ENCODE measurements at places on chromosomes 7 and 10. TPM values are rescaled to one million over a fixed set of nuclear protein-coding genes. Genes with fewer than 3 reads are reported as not detected.

CYP3A7 gene
- total RNA-seq = not detected

TMEM106B gene
- 60.3 TPM for total RNA-seq

GIMAP7 gene
- 16.8 TPM for total RNA-seq

FAM25G gene
- total RNA-seq = not detected

ST8SIA6 gene
- 10.1 TPM for total RNA-seq

GPR158 gene
- total RNA-seq = not detected

AVL9 gene
- 11.8 TPM for total RNA-seq

KCP gene
- total RNA-seq = 0.19 TPM

GPR146 gene
- total RNA-seq = 29.8 TPM

ZNF22 gene
- total RNA-seq = 14.2 TPM

DNA sequence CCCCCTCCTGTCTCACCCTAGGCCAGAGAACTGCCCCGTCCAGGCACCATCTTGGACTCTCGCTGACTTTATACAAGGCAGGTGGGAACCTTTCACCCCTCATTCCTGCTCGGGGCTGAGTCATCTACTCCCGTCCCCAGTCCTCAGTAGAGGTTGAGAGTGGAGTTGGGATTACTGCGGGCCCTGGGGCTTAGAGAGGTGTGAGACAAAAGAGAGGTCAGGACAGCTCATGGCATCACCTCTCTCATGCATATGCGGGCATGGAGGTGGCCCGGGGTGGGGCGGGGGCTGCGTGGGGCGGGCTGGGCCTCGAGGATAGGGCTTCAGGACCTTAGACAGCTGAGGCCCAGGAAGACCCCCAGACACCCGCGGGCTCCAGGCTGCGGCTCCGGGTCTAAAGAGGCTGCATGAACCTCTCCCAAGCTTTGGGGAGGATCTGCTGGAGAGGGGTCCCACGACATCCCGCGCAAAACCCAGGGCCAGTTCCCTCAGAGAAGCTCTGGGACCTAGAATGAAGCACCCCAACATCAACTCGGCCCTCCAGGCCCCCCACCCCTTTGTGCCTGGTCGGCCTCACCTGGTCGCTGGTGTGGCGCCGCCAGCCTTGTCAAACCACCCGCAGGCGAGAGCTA, 317 bp downstream of the PDZD7 start:
- peaks cover 3% of the 10 kb centered on the region for H3K27me3 ChIP-seq
- DNase-seq = no peak
- H3K4me1 ChIP-seq = peaks cover 40% of the 10 kb centered on the region
- peak overlapping the region; percentile 94 for H3K4me3 ChIP-seq
- H3K36me3 ChIP-seq = peaks cover 12% of the 10 kb centered on the region

GRCh38 chr7:149831741-149832219, 6.4 kb upstream of the ZNF862 start:
- DNase-seq = no peak
- no peaks in the 10 kb centered on the region for H3K36me3 ChIP-seq
- peaks cover 25% of the 10 kb centered on the region for H3K27me3 ChIP-seq
- H3K27ac ChIP-seq = no peak overlapping the region
- no peak overlapping the region for H3K4me3 ChIP-seq
- no peaks in the 10 kb centered on the region for H3K4me1 ChIP-seq

DNA sequence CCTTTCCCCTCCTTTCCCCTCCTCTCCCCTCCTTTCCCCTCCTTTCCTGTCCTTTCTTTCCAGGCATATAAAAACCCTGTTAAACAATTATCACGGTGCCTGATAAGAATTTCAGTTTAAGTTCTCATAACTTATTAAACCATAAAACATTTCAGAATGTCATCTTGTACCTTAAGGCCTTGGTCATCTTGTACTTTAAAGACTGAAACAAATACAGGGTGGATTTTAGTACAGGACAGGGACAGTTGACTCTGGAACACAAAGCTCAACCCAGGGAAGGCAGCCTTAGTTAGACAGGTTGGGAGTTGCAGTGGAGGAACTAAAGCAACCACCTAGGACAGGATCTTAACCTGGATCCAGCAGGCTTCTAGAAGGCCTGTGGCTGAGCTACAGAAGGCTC, 1.2 kb downstream of the AGR3 start:
- no peaks in the 10 kb centered on the region for H3K4me1 ChIP-seq
- H3K36me3 ChIP-seq = no peaks in the 10 kb centered on the region

- DNase-seq = no peak
- H3K27ac ChIP-seq = no peak overlapping the region
- H3K36me3 ChIP-seq = peaks cover 16% of the 10 kb centered on the region
- H3K4me1 ChIP-seq = peaks cover 17% of the 10 kb centered on the region
- H3K27me3 ChIP-seq = no peaks in the 10 kb centered on the region
Observed at GRCh38 chr7:133349101-133349500, 96.2 kb downstream of the EXOC4 start.

GRCh38 chr10:8163824-8164223, 109.3 kb downstream of the GATA3 start:
- H3K4me1 ChIP-seq = no peaks in the 10 kb centered on the region
- no peak overlapping the region for H3K27ac ChIP-seq
- H3K4me3 ChIP-seq = no peak overlapping the region
- DNase-seq = no peak
- H3K36me3 ChIP-seq = no peaks in the 10 kb centered on the region

DNA sequence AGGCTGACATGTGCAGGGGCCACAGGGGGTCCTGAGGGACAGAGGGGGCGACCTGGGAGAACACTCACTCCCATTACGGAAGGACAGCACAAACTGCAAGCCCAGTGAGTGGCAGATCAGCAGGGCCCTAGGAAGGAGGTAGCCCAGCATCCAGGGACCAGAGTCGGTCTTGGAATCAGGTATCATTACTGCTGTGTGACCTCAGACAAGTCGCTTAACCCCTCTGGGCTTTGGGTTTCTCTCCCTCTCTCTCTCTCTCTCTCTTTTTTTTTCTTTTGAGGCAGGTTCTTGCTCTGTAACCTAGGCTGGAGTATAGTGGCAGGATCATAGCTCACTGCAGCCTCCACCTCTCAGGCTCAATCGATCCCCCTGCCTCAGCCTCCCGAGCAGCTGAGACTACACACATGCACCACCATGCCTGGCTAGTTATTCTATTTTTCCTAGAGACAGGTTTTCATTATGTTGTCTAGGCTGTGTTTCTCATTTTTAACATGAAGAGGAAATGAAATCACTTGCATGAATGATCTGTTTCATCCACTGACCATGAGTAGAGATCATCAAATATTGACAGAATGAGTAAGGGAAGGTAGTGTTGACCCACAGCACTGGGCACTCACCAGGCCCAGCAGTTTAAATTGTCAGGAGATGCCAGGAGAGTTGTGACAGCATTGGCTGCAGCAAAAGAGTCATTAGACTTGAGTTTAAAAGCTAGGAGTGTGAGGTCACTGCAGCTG, 49.4 kb downstream of the BUB3 start:
- no peak for DNase-seq
- no peaks in the 10 kb centered on the region for H3K27me3 ChIP-seq
- H3K27ac ChIP-seq = no peak overlapping the region

DNA sequence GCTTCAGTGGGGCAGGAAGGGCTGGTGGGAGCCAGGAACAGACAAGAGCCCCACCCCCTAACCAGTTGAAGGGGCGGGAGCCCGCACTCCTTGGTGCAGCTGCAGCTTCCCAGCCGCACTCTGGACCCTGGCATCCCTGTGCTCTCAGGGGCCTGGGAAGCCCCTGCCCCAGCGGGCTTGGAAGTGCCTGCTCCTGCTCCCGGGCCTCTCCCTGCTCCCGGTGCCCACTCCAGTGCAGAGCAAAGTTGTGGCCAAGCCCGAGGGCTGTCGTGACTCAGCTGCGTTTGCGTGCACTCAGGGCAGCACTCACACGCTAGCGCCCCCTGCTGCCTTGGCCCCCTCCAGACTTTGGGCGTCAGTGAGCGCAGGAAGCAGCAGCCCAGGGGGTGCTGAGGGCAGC, 883.8 kb downstream of the LRMDA start:
- no peak overlapping the region for H3K4me3 ChIP-seq
- no peak overlapping the region for H3K27ac ChIP-seq
- H3K27me3 ChIP-seq = no peaks in the 10 kb centered on the region
- H3K36me3 ChIP-seq = no peaks in the 10 kb centered on the region

- H3K4me1 ChIP-seq = no peaks in the 10 kb centered on the region
- no peak for DNase-seq
- H3K27me3 ChIP-seq = no peaks in the 10 kb centered on the region
- no peaks in the 10 kb centered on the region for H3K36me3 ChIP-seq
Observed at GRCh38 chr7:28243861-28244260, 63.3 kb upstream of the JAZF1 start.

- H3K4me1 ChIP-seq = peaks cover 2% of the 10 kb centered on the region
- H3K4me3 ChIP-seq = no peak overlapping the region
- H3K36me3 ChIP-seq = no peaks in the 10 kb centered on the region
- H3K27me3 ChIP-seq = no peaks in the 10 kb centered on the region
- DNase-seq = no peak
Observed at GRCh38 chr7:80128918-80129317, 5.7 kb upstream of the GNAI1 start.

DNA sequence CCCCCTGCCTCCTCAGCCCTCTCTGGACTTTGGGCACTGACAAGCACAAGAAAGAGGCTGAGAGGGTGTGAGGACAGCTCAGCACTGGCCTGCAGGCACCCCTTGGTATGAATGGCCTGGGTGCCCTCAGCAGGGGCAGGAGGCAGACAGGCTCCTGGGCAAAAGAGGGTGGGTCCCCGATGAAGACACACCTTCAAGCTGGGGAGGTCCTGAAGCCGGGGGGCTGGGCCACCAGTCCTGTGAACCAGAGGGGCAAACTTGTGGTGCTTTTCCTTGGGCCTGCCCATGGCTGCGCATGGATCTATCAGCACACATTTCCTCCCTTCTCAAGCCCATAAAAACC, 22.8 kb downstream of the FAM241B start:
- no peak for DNase-seq
- peaks cover 60% of the 10 kb centered on the region for H3K27me3 ChIP-seq

DNA sequence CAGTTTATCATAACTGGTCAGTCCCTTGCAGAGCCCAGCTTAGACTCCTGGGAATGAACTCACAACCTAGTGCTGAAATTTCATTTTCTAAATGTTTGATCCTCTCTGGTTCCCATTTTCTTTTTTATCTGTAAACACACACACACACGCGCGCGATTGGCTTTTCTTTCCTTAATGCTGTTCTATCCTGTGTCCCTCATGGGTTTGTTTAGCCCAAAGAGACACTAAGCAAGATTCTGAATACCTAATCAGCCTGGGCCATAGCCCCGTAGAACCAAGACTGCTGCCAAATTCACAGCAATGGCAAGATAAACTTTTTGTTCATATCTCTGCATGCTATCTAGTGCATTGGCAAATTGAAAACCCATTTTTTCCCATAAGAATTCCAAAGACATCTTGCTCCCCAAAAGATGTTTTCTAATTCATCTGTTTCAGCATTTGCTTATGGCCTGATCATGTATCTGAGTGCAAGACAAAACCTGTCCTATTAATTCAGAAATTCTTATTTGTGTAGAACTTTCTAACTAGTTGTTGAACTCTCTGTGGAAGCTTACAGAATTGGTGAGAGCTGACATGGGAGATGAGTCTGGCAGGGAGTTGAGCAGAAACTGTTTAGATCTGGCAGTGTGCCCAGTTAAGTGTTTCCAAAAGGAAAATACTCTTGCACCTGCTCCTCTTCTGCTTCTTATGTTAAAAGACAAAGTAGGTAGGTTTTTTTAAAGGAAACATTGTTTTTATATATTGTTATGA, 1.8 kb upstream of the IFIT1 start:
- no peaks in the 10 kb centered on the region for H3K27me3 ChIP-seq
- no peak for DNase-seq
- H3K4me1 ChIP-seq = peaks cover 52% of the 10 kb centered on the region
- peak overlapping the region; percentile 88 for H3K27ac ChIP-seq

- DNase-seq = no peak
- H3K27me3 ChIP-seq = no peaks in the 10 kb centered on the region
- no peaks in the 10 kb centered on the region for H3K36me3 ChIP-seq
- no peak overlapping the region for H3K4me3 ChIP-seq
- no peak overlapping the region for H3K27ac ChIP-seq
Observed at GRCh38 chr10:44042075-44042770, 342.7 kb downstream of the CXCL12 start.

DNA sequence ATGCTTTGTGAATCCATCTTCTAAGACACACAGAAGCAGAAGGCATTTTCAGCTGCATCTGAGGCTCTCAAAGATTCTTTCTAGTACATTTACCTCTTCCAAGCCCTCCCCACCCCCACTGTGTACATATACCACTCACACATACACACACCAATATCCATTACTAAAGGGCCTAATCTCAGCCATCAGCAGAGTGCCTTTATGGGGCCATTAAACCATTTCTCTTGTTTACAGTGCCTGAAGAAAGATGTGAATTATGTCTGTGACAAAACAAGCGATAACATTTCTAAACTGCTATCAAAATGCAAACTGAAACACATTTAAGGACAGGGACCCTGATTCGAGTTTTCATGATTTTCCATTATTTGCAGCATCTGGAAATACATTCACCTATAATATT, 40.0 kb downstream of the ETV1 start:
- H3K4me3 ChIP-seq = no peak overlapping the region
- no peaks in the 10 kb centered on the region for H3K27me3 ChIP-seq
- no peak for DNase-seq
- no peak overlapping the region for H3K27ac ChIP-seq
